ENCODE measurements at places on chromosomes 13 and 19.
A peak's percentile ranks its signal among the peaks of the same experiment; 100 is the strongest.

- DNase-seq: no peak
Observed at GRCh38 chr19:35042056-35042730, 672 bp downstream of the HPN start.

- no peak for DNase-seq
Observed at GRCh38 chr13:52903320-52903719, 54.9 kb upstream of the PCDH8 start.

DNA sequence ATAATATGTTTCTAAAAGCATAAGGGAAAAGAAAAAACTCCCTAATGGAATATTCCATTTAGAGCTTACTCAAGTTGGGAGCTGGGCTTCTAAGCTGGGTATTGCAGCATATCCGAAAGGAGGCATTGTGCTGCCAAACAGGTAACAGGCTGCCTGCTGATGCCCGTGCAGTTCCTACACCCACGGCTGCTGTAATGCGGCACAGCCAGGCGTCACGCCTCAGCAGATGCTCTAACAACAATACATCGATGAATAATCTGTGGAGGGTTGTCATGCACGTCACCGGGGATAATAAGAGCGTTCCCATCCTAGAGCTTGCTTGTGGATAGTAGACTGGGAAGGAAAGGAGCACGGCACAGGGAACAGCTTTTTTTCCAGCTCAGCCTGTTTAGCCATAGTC lies 1582.1 kb upstream of the SLC10A2 start:
- no peak for DNase-seq

DNA sequence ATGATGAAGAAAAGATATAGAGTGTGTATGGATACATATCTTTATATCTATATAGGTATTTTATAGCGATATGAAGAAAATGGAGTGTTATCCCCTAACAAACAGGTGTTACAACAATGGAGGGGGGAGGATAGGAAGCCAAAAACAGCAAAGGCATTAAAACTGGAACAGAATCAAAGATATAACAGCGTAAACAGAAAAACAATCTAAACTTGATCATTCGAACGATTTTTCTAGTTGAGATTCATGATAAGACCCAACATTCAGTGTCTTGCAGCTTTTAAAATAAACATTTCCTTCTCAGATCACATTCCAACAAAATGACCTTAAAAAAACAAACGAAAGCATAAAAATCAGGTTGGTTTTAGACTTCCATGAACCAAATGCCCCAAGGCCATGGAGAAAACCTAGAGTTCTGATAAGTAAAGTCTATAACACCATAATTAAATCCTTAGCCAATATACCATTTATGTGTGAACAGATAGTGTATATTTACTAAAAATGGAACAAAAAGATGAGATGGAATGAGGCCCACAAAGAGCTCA lies 55.7 kb downstream of the CAB39L start:
- no peak for DNase-seq

DNA sequence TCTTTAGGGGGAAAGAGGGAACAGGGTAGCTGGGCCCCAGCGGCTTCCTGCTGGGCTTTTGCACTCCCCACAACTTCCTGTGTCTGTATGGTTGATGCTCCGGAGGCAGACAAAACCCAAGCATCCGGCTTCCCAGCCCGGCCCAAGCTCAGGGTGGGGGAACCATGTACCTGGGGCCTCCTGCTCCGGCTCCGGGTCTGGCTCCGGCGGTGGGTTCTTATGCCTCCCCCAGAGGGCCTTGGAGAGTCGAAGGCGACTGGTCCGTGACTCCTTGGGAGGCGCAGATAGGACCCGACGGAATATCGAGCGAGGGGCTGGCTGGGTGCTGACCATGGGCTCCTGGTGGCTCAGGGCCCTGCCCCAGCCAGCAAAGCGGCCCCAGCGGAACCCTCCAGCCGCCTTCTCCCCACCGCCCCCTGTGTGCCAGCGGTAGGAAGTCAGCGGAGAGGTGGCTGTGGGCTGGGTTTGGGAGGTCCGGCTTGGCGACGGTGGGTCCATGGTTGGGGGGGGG lies 428 bp downstream of the RASAL3 start:
- DNase-seq: no peak

- DNase-seq: no peak
Observed at GRCh38 chr13:40806241-40806640, 16.8 kb downstream of the SLC25A15 start.

DNA sequence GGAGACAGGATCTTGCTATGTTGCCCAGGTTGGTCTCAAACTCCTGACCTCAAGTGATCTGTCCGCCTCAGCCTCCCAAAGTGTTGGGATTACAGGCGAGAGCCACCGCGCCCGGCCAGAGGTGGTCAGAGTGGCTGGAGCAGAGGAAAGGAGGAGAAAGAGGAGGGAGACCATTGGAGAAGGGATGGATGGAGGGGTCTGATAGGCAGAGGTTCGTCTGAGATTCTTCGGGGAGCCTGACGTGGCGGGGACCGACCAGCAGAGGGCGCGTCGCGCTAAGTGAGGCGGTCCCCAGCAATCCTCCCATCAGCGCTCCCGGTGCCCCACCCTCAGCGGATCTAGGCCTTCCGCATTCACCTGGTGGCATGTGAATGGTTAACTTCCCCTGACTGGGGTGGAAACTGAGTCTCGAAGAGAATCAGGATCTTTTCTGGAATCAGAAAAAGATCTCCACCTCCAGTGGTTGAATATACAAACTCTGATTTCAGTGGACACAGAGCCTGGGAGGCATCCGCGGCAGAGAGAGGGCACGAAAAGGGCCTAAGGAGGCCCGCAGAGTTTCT lies 8.8 kb downstream of the GTPBP3 start:
- peak; percentile 96 for DNase-seq

DNA sequence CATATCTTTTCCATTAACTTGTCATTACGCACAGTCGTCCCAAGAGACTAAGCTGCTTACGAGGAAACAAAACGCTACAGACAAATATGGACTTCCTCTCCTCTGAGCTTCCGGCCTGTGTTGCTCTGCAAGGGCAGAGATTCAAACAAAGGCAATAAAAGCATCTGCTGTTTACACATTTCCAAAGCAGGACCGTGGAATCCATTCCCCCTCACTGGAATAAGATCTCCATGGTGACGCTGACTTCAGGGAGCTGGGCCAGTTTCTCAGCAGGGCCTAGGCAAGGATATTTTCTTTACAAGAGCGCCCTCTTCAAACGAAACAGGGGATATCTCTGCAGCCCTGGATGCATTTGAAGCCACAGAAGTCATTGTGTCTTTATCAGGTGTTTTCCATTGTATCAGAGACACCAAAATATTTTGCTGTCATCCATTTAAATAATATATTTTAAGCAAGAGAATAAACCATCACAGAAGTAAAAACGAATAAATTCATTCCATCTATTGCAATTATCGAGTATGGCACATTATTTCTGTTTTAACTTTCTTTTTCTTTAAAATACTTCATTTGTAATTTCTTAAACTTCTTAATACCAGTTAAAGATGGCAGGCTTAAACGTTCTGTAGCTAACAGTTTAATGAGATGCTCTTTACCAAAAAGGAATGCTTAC lies 177.5 kb downstream of the DCLK1 start:
- peak; percentile 85 for DNase-seq

- DNase-seq: no peak
Observed at GRCh38 chr13:88544836-88545235, 873.7 kb downstream of the SLITRK5 start.

DNA sequence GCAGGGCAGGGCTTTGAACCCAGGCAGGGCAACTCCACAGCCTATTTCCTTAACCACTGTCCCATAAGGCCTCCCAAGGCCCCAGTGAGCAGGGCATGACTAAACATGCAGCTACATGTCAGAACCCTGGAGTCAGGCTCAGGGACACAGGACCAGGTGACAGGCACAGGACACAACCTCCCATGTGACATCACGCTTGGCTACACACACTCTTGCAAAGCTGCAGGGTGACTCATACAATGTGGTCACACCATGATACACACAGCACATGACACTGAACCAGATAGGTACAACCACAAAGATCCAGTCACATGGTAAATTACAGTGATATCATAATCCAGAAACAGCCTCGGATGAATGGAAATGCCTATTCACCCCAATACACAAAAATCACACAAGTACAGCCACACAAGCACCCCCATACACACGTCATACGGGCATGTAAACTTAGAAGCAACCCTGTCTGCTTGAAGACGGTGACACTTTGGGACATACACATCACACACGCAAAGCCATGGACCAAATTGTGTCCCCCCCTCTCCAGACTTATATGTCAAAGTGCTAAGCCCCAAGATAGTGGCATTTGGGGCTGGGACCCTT lies 14.5 kb downstream of the KLK4 start:
- no peak for DNase-seq

DNA sequence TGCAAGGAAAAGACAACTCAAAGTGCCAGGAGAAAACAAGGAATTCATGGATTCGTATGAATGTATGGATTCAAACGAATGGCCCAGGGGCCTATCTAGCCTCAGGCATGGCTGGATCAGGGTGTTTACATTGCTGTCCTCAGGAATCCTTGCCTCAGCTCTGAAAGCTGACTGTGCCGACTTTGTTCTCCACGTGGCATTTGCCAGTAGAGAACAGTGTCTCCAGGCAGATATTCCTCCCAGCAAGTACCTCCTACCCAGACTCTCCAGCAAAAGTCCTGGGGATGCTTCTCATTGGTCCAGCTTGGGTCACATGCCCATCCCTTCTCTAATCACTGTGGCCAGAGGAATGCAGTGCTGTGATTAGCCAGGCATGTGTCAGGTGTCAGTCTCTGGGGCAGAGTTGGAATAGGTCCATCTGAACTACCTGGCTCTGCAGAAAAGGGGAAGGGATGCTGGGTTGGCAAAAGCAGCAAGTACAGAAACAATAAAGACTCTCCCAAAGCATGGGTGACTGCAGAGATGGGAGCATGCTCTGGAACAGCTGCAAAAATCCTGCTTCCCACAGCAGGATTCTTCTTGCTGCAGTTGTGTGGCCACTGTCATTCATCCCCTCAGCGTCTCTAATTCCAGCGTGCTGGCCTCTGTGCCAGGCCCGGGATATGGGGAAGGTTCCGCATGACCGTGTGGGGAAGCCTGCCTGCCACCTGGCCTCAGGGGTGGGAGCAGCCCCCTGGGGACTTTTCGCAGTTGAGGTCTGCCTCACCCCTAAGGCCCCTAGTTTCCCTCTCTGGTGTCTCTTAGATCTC lies 30.0 kb downstream of the CCNE1 start:
- no peak for DNase-seq

GRCh38 chr13:19151581-19152263 lies 29.9 kb downstream of the TUBA3C start:
- no peak for DNase-seq

DNA sequence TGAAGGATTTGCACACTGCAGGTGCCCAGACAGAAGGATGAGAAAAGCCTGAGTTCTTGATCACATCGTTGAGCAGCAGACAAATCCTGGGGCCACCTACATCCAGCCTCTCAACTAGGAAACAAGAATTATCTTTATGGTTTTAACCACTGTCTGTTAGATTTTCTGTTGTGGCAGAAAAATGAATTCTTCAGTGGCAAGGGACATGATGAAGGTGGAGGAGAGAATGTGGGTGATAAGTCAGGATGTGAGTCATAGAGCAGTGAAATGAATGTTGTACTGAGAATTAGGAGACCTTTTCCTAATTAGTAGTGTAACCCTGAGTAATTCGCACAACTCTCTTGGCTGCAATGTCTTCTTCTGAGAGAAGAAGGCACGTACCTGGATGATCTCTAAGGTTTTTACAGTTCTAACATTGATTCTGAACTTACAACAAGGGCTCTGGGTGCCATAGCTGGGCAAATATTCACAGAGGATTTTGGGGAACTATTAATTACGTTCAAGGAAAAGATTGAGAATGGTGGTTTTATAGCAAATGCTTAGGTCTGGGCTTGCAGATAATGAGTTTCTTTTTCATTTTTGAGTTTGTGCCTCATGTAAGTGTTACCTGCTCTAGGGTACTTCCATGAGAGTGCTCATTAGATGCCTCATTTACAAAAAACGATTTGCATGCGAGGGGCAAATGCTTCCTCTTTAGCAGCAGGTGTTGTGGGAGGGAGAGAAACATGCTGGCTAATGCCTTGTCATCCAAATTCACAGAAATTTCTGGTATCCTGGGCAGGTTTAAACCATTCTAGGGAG lies 111.0 kb upstream of the KL start:
- DNase-seq: no peak

- DNase-seq: no peak
Observed at GRCh38 chr19:10643968-10644259, 10.2 kb upstream of the ILF3 start.

- no peak for DNase-seq
Observed at GRCh38 chr13:99690426-99691174, 189.3 kb downstream of the TM9SF2 start.

- no peak for DNase-seq
Observed at GRCh38 chr19:44824761-44825160, 15.9 kb downstream of the BCAM start.

DNA sequence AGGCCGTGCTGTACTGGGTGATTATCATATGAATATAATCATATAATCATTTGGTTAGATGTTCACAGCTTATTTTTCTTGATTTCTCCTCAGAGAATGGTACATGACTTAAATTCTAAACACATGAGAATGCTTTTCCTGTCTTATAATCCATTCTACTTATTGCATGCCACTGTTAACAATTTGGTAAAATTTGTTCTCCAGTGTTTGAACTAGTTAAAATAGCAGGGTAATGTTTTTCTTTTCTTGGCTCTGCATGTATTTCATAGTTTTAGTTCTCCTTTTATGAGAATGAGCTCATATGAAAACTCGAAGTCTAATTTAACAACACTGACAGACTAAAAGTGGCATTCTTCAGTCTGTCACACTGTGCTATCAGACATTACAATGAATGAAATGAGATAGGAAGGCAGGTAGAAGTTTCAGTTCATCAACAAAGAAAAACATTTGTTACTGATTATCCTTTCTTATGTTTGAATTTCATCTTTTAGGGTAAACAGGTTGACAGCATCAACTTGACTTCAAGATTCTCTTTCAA lies 10.2 kb downstream of the SPRYD7 start:
- DNase-seq: no peak

DNA sequence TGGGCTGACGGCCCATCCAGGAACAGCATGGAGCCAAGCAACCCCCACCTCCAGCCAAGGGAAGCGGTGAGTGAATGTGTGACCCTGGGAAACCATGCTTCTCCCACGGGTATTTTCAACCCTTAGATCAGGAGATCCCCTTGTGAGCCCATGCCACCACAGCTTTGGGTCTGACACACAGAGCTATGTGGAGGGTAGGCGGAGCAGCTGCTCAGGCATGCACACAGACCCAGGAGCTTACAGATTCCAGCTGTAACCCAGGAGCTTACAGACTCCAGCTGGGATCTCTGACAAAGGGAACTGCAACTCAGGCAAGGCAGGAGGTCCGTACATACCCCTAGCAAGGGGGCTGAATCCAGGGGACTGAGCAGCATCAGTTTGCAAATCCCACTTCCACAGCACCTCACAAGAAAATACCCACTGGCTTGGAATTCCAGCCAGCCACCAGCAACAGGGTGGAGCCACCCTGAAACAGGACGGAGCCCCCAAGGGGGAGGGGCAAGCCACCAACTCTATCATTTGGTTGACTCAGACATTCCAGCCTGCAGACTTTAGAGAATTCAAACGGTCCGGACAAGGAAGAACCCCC lies 40.8 kb upstream of the RFXAP start:
- no peak for DNase-seq

GRCh38 chr13:86403181-86403580 lies 604.0 kb upstream of the SLITRK6 start:
- no peak for DNase-seq

Measured in lower leg skin (tissue), 4 donors.